ENCODE measurements at places on chromosomes 4 and X.

DNA sequence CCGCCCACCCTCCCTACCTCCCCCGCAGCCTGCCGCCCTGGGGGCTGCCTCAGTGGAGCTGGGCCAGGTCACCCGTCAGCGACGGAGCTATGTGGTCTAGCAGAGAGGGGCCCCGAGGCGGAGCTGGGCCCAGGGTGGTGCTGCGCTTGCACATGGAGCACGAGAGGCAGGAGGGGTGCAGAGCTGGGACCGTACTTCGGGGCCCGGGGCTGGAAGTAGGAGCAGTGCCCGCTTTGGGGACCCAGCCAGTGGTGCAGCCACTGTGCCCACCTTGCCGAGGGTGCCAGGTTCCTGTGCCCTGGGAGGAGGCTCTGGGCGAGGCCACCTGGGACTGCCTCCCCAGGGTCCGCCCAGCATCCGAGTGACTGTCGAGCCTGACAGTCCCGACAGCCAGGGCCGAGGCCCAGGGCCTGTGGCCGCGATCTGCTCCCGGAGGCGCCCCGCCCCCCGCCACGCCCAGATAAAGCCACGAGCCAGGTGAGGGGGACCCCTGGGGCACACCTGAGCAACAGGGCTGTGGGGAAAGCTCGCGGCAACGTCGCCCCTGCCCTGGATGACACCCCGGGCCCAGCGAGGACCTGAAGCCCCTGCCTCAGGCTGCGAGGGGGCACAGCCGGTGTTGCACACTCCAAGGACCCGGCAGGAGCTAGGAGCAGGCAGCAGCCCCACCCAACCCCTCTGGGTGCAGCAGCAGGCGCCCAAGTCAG is 117.5 kb downstream of the DNAAF6 start:
- DNase-seq = no peak

- DNase-seq = no peak
Observed at GRCh38 chr4:146368209-146368608, 153.5 kb downstream of the SLC10A7 start.

- no peak for DNase-seq
Observed at GRCh38 chrX:108033890-108034289, 11.0 kb upstream of the VSIG1 start.

DNA sequence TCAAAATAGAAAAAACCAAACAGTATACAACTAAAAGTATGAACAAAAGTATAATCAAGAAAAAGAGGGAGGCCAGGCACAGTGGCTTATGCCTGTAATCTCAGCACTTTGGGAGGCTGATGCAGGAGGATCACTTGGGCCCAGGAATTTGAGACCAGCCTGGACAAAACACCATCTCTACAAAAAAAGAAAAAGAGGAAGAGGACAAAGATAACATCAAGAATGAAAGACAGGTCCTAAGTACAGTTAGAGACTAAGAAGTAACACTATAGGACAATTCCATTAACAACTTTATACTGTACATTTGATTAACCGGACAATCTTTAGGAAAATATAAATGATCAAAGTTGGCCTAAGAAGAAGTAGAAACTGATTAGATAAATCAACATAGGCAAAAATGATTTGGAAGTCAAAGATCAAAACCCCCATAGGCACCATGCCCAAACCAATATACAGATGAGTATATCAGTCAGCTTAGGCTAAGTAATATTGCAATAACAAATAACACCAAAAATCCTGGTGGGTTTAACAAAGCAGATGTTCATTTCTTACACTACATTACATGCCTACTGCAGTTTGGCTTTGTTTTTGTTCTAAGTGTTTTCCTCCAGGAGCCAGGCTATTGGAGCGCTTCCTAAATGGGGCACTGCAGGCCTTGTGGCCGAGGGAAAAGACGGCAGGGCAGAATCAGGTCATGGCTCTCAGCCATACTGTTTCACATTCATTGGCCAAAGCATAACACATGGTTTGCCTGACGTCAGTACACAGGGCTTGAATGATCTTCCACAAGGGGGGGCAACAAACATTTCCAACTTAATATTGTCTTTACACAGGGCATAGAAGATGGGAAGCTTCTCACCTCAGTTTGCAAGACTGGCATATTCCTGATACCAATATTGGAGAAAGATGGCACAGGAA is 42.2 kb upstream of the HGFAC start:
- peak; percentile 37 for DNase-seq

- no peak for DNase-seq
Observed at GRCh38 chr4:17619416-17620105, 5.1 kb downstream of the MED28 start.

DNA sequence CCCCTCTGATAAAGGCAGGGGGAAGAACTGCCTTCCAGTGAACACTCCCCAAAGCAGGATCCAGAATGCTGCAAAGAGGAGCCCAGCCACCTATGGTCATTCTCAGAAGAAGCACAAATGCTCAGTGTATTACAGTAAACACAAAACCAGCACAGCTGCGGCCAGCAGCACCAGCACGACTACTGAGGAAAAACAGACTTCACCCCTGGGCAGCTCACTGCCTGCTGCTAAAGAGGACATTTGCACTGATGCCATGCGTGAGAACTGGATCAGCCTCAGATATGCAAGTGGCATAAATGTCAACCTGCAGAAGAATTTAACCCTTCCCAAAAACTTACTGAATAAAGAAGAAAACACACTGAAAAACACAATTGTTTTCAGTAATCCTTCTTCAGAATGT is 80.2 kb upstream of the TLR2 start:
- DNase-seq = no peak

DNA sequence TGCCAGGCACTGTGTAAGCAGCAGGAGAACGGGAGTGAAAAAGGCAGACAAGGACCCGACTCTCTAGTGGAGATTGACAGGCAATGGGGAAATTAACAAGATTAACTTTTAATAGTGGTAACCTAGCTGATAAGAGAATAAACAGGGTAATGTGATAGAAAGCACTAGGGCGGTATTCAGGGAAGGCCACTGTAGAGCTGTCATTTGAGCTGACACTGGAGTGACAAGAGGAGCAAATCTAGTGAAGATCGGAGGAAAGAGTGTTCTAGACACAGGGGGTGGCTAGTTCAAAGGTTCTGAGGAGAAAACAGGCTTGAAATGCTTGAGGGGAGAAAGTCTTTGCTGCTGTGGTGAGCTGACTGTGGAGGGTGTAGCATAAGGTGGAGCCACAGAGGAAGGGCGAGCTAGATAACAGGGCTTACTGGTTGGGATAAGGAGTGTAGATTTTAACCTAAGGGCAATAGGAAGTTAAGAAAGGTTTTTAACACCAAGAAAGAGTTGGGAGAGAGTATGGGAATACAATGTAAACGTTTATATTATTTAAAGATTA is 122.8 kb downstream of the SLC10A7 start:
- DNase-seq = no peak

GRCh38 chrX:30865612-30866011 is 23.4 kb downstream of the TAB3 start:
- DNase-seq = no peak

- no peak for DNase-seq
Observed at GRCh38 chrX:107167163-107167921, 38.9 kb downstream of the NUP62CL start.

GRCh38 chrX:153686711-153687110 is 1.0 kb upstream of the SLC6A8 start:
- DNase-seq = no peak

DNA sequence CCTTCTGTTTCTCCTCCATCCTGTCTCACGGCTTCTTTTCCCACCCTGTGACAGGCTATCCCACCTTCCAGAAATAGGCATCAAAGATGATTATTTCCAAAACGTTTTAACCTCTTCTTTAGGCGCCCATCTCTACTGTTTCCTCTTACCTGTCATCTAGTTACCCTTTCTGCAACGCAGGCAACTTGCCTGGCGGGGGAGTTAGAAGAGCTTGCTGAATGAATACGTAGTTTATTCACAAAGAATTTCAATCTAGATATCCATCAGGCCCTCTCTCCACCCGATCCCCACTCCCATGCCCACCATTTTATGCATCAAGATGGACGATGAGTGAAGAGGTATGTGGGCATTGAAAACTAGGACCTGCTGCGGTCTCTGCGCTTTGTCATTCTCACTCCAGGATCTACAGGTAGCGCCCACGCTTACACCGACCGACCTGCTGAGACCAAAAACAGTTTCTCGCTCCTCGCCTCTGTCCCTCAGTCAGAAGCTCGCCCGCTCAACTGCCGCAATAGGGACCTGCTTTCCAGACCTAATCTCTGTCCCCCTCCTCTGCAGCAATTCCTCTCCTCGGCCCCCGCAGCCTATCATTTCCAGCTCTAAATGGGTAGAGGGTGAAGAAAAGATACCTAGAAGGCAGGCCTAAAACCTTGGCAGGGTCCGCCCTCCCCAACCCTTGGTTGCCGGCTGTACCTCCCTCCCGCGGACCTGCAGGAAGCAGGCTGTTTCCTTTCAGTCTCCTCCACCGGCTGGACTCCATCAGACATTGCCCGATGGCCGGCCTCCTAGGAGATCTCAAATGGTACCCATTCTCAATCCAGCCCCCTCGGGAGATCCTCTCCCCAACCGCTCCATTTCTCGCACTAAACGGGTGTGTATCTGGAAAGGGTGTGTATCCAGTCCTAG is 624 bp downstream of the BEX5 start:
- DNase-seq = no peak

DNA sequence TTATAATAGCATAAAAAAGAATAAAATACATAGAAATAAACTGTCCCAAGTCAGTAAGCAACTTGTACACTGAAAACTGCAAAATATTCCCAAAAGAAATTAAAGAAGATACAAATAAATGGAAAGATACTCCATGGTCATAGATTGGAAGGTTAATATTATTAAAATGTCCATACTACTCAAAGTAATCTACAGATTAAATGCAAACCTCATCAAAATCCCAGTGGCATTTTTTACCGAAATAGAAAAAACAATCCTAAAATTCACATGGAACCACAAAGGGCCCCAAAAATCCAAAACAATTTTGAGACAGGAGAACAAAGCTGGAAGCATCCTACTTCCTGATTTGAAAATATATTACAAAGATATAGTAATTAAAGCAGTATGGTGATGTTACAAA is 133.0 kb downstream of the NDST3 start:
- no peak for DNase-seq

DNA sequence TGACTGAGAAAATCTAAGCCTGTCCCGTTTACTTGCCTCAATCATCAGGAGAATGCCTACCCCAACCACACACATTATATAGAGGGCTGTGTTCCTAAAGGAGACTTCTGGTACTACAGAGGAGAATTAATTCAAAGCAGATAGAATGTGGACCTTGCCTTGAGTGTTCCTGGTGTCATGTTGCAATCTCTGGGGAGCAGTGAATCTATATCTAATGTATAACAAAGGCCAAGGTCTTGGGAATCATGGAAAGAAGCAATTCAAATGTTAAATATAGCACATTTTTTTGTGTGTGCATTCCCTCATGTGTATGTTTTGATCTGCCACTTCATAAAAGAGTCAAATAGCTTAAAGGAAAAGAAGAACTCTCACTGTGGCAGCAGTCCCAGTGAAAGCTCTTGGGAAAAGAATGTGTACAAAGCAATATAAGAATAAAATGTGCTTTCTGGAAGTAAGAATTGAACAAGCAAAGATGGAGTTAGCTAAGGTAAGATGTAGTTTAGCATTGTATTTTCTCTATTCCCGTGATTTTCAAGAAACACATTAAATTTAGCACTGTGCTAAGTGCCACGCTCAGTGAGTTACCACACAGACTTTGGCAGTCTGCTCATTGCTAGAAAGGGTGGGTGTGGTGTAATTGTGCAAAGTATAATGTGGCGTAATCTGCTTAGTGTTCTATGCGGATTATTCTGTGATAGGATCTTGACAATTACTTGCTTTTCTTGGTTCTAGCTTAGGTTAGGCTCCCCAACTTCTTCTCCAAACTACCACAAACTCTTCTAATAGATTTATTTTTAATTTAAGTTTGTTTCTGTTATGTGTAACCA is 13.7 kb downstream of the ADH6 start:
- DNase-seq = no peak

GRCh38 chr4:185221912-185222311 is 12.5 kb downstream of the SNX25 start:
- DNase-seq = no peak

DNA sequence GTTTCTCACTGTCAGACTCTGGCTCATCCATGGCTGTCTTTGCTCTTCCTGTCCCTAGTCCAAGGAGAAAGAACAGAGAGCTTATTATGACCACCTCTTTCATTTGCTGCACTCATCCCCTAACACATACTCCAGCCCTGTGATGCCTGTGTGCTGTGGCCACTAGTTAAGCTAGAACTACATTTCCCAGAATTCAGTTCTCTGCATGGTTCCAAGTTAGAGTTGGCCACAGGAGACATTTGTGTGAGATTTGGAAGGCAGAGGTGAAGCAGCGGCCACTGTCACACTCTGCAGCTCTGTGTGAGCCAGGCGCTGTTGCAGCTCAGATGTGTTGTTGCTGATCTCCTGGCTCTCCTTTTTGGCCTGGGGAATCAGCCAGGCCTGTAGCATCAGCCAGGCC is 188.2 kb upstream of the ATP6AP2 start:
- no peak for DNase-seq

- DNase-seq = no peak
Observed at GRCh38 chr4:89316931-89317366, 9.3 kb upstream of the GPRIN3 start.

- DNase-seq = no peak
Observed at GRCh38 chr4:9812501-9813340, 31.3 kb downstream of the DRD5 start.

GRCh38 chr4:167238226-167238625 is 3.9 kb upstream of the SPOCK3 start:
- no peak for DNase-seq

DNA sequence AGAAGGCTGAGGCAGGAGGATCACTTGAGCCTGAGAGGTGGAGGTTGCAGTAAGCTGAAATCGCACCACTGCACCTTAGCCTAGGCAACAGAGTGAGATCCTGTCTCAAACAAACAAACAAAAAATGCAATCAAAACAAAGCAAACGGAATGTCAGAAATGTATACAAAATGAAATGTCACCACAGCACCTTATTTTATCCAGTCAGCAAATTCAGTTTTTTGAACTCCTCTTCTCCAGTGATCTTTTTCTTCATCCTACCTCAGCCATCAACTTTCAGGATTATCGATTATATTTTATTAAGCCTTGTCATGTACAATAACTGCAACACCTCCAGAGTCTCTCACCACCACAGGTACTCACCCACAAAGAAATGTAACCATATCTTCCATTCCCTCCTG is 31.1 kb upstream of the HPGDS start:
- no peak for DNase-seq

DNA sequence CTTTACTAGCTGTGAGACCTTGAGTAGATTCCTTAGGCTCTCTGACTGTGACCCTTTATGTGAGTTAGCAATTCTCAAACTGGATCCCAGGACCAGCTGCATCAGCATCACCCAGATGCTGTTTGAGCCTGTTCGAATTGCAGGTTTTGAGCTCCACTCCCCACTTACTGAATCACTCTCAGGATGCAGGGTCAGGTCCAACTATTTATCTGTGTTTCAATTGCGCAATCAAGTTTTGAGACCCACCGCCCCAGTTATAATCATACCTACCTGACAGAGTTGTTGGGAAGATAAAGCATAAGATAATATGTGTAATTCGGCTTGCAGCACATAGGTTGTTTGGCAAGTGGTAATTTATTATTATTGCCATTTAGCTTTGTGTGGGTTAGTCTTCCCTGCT is 155.8 kb upstream of the DGKK start:
- DNase-seq = no peak
